B cell (primary cell): ENCODE measurements at places on chromosomes 11 and 22. TPM values are rescaled to one million over a fixed set of nuclear protein-coding genes. Genes with fewer than 3 reads are reported as not detected.

Gene TUT1
- total RNA-seq = 33.8 and 47.7 TPM in 2 replicates

Gene CHST1
- not detected in 2 replicates for total RNA-seq

Gene FGF3
- total RNA-seq = not detected in 2 replicates

Gene SSH3
- total RNA-seq = 7.2 and 8.5 TPM in 2 replicates

Gene ARHGAP8
- 0.17 and 0.37 TPM in 2 replicates for total RNA-seq

Gene IFT27
- total RNA-seq = 40.3 and 42.8 TPM in 2 replicates

Gene BCR
- total RNA-seq = 46.4 and 49.6 TPM in 2 replicates

GRCh38 chr22:38413085-38414008 lies 41.7 kb downstream of the KCNJ4 start:
- no peak overlapping the region for H3K4me3 ChIP-seq
- H3K4me1 ChIP-seq = peaks cover 5% of the 10 kb centered on the region
- no peak overlapping the region for H3K27ac ChIP-seq
- no peaks in the 10 kb centered on the region for H3K27me3 ChIP-seq

DNA sequence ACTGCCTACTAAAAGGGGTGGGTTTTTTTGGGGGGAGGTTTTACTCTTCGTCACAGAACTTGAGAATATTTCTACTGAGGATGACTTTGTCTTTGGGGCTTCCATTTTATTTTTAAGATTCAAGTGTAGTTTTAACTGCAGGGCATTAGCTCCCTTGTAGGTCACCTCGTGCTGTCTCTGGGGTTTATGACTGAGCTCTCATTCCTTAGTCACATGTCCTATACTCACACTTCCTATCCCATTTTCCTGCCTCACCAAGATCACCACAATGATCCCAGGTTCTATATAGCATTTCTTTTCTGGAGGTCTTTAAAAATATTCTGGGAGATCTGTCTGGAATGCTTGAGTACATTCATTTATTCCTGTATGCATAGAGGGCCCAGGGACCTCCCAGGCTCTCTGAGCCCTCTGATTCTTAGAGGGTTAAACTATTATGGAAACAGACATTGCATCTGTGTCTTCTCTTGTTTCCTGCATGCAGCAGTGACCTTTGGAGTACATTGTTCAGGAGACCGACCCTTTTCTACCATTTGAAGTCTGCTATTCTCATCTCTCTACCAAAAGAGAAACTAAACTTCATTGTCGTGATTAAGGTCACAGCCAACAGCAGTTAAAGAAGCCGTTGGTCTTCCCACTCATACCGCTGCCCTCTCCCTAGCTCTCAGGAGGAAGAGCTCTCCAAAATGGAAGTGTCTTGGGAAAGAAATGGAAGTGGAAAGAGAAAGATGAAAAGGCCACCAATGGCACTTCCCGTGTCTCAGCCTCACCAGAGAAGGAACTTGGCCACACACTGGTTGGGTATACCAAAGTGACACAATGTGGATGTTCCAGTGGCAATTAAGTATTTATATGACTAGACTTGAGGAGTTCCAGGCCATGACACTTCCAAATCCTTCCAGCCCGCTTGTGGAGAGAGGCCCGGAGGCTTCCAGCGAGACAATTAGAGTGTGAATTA lies 77.5 kb downstream of the ZBTB16 start:
- peaks cover 42% of the 10 kb centered on the region for H3K4me1 ChIP-seq
- DNase-seq = no peak
- no peaks in the 10 kb centered on the region for H3K36me3 ChIP-seq

DNA sequence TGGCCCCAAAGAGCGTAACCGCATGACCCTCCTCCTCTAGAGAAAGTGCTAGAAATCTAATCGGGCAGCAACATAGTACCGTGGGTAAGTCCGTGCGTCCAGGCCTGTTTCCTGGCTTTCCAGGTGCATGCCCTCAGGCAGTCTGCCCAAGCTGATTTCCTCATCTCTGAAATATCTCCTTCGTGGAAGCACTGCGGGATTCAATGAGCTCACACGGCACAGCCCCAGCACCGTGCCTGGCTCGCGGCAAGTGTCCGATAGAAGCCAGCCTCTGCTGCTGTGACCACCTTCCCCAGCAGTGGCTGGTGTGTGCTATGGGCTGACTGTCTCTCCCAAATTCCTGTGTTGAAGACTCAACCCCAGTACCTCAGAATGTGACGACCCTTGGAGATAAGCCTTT lies 20.7 kb downstream of the RPUSD4 start:
- H3K4me1 ChIP-seq = peaks cover 16% of the 10 kb centered on the region
- DNase-seq = no peak
- H3K4me3 ChIP-seq = no peak overlapping the region
- H3K27me3 ChIP-seq = no peaks in the 10 kb centered on the region
- peaks cover 3% of the 10 kb centered on the region for H3K36me3 ChIP-seq

- DNase-seq = no peak
- H3K36me3 ChIP-seq = peaks cover 32% of the 10 kb centered on the region
- H3K4me1 ChIP-seq = no peaks in the 10 kb centered on the region
- H3K27ac ChIP-seq = no peak overlapping the region
- H3K4me3 ChIP-seq = no peak overlapping the region
- H3K27me3 ChIP-seq = no peaks in the 10 kb centered on the region
Observed at GRCh38 chr22:19919701-19920363, 21.7 kb upstream of the COMT start.

DNA sequence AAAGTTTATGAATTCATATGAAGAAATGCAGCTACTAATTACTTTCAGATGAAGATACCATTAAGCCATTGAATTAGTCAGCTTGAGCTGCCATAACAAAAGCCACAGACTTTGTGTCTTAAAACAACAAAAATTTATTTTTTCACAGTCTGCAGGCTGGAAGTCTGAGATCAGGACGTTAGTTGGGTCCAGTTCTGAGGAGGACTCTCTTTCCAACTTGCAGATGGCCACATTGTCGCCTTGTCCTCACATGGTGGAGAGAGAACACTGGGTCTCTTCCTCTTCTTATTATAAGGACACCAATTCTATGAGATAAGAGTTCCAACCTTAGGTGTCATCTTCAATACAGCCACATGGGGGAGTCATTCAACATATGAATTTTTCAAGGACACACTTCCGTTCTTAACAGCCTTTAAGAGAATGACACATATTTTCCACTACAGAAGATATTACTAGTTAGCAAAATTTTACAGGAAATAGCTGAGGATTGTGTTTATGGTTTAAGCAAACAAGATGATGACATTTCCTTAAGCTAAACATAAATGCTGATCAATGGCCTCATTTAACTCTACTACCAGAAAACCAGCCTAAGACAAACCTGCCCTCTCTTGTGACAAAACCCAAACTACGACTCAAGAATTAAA lies 56.0 kb downstream of the DCUN1D5 start:
- no peak overlapping the region for H3K4me3 ChIP-seq
- no peaks in the 10 kb centered on the region for H3K36me3 ChIP-seq
- no peak overlapping the region for H3K27ac ChIP-seq
- peak; percentile 67 for DNase-seq

DNA sequence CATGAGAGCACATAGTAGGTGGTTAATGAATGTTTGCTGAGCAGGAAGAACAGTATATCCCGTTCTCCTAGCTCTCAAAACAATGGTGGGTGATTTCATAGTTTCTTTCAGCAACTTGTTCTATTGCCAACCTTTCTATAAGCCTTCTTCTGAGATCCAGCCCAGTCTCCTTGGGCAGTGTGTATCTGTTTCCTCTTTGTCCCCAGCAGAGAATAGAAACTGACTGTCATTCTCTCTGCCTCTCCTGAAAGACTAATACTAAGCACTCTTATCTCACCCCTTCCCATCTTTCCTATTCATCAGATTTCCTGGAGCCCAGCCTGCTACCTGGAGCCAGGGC lies 272.9 kb downstream of the ST3GAL4 start:
- no peaks in the 10 kb centered on the region for H3K4me1 ChIP-seq
- DNase-seq = no peak
- no peaks in the 10 kb centered on the region for H3K27me3 ChIP-seq
- H3K27ac ChIP-seq = no peak overlapping the region

GRCh38 chr11:102111787-102112508 lies 1.7 kb downstream of the YAP1 start:
- no peak overlapping the region for H3K27ac ChIP-seq
- peak; percentile 41 for DNase-seq
- H3K36me3 ChIP-seq = no peaks in the 10 kb centered on the region
- peaks cover 20% of the 10 kb centered on the region for H3K4me1 ChIP-seq
- no peak overlapping the region for H3K4me3 ChIP-seq

DNA sequence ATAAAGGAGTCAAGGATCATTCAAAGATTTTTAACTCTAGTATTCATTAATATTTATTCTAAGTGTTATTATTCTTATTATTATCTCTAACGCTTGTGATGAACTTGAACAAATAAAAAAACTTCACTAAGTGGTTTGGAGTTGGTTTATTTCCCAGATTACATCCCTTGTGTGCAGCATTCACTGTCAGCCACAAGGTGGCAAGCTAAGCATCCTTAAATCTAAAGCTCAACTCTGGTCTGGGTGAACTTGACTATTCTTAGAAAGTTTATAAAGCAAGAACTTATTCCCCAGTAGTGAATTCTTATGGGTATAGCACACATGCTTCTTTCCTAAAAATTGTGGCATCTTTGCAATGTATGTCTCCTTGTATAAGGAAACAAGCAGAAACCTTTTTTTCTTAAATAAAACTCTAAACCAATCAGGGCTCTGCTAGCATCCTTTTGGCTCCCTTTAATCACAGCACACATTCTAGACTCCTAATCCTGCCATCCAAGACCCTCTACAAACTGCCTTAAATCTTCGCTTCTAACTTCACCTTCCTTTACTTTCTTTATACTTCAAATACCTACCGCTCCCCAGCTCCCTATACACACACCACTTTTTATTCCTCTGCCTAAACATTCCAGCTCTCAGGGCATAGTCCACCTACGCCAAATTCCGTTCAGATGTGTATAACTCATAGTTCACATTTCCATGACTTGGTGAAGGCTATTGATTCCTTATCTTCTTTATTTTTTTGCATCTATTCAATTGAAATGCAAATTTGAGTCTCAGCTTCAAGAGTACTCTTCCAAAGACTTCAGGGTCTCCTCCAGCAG lies 1068.8 kb downstream of the DLG2 start:
- H3K4me3 ChIP-seq = no peak overlapping the region
- H3K27ac ChIP-seq = no peak overlapping the region

DNA sequence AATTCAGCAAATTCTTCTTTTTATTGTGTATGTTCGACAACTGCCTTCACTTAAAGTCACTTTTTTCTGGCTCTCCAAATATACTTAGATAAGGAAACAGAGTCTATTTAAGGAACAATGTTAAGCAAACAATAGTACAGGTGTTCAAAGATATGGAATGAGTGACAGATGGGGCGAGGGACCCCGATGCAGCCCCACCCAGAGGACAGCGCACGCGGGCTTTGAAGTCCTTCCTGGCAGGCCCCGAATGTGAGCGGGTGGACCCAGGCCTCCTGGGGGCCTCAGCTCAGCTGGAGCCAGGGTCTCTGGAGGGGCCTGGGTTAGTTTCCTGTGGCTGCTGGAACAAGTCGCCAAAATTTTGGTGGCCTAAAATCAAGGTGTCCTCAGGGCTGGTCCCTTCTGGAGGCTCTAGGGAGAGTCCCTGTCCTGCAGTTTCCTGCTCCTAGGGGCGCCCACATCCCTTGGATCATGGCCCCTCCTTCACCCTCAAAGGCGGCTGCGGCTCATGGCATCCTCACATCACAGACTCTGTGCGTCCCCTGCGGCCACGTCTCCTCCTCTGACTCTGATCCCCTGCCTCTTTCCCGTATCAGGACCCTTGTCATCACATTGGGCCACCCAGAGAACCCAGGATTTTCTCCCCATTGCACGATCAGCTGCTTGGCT lies 40.6 kb upstream of the KCNQ1OT1 start:
- H3K4me1 ChIP-seq = no peaks in the 10 kb centered on the region
- no peaks in the 10 kb centered on the region for H3K27me3 ChIP-seq
- no peak overlapping the region for H3K4me3 ChIP-seq
- H3K27ac ChIP-seq = no peak overlapping the region
- H3K36me3 ChIP-seq = no peaks in the 10 kb centered on the region

DNA sequence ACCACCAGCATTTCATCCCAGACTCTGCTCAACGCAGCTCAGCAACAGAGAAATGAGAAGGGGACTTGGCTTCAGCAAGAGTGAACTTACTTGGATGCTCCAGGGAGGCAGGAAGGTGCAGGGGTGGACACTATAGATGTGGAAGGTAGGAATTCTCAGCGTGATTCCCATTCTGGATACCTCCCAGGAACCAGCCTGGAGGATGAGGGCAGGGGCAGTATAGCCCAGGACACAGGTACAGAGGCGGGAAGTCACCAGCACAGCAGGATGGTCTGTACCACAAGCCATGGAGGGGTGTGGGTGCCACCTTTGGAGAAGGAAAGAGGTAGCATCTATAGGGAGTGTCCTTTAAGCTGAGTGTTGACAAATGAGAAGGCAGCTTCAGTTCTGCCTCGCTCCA lies 1275.2 kb downstream of the TBC1D22A start:
- no peak for DNase-seq
- H3K36me3 ChIP-seq = no peaks in the 10 kb centered on the region
- H3K27ac ChIP-seq = no peak overlapping the region
- H3K4me3 ChIP-seq = no peak overlapping the region
- no peaks in the 10 kb centered on the region for H3K27me3 ChIP-seq

DNA sequence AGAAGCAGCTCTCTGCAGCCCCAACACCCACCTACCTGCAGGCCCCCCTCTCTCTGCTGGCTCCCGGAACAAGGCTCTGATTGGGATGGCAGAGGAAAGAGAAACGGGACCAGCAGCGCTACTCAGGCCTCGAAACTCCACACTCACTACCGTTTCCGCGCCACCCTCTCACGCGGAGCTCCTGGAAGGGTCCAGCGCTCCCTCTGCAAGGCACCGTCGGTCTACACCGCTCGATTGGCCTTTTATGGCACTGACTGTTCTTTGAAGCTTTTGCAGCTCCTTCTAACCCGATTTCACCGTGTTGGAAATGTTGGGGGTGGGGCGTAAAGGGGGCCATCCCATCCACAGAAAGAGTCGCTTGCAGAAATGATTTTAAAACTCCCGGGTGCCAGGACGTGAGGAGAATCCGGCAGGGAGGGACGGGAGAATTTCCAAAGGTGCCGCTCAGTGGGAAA lies 323 bp upstream of the PANX1 start:
- DNase-seq = no peak
- H3K4me3 ChIP-seq = peak overlapping the region; percentile 89
- peak overlapping the region; percentile 90 for H3K27ac ChIP-seq

- H3K27me3 ChIP-seq = no peaks in the 10 kb centered on the region
- no peaks in the 10 kb centered on the region for H3K36me3 ChIP-seq
- H3K4me1 ChIP-seq = no peaks in the 10 kb centered on the region
- no peak overlapping the region for H3K27ac ChIP-seq
Observed at GRCh38 chr11:4203603-4204360, 109.2 kb downstream of the RRM1 start.

DNA sequence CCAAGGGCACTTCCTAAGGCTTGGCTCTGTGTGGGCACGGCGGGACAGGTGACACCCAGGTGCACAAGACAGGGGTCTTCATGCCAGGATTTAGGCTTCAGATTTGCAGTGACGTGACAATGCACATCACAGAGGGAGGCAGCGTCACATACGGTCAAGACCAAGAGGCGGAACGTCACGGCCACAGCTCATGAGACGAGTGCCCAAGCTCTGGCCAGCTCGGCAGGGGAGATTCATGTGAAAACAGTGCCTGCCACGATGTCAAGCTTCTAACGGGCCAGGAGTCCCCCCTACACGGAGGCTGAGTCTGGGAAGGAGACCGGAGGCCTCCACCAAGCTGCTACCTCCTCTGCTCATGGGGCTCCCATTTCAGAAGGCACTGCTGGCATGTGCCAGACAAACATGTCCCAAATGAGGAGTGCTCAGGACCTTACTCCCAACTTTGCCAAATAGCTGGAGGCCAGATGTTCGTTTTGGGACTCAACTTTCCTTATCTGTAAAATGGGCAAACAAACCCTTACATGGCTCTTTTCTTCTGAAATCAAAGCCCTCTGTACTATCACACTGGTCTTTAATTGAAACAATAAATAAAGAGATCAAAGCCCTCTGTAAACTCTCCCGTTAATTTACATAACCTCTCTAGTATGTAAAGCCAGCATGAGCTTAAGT lies 16.6 kb downstream of the VPS37C start:
- no peak overlapping the region for H3K4me3 ChIP-seq
- no peaks in the 10 kb centered on the region for H3K27me3 ChIP-seq
- no peak overlapping the region for H3K27ac ChIP-seq
- H3K36me3 ChIP-seq = no peaks in the 10 kb centered on the region
